ENCODE measurements at places on chromosomes 5 and 9.

- peak; percentile 96 for DNase-seq
Observed at GRCh38 chr5:18393565-18394442, 759.5 kb downstream of the TAF11L14 start.

DNA sequence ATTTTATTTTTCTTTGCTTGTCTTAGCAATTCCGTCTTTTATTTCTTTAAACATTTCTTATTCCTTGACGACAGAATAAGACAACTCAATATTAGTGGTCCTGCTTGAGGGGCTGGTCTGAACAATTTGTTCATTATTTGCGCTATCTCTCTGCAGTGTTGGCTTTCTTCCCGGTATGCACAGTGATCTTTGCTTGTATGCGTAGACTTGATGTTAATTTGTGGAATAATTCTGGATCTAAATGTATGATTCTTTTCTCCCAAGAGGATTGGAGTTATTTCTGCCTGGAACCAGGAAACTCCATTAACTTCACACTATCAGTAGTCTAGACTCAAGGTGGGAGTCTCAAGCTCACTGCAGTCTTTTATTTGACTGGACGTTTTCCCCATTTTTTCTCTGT is 80.4 kb downstream of the KDM4C start:
- DNase-seq, result no peak

- DNase-seq, result no peak
Observed at GRCh38 chr5:176776916-176777315, 33.4 kb upstream of the UNC5A start.

- no peak for DNase-seq
Observed at GRCh38 chr5:1463326-1464095, 18.3 kb upstream of the SLC6A3 start.

- no peak for DNase-seq
Observed at GRCh38 chr9:89896806-89897340, 292.1 kb downstream of the GADD45G start.

GRCh38 chr9:16043756-16044578 is 491.1 kb downstream of the CCDC171 start:
- no peak for DNase-seq

DNA sequence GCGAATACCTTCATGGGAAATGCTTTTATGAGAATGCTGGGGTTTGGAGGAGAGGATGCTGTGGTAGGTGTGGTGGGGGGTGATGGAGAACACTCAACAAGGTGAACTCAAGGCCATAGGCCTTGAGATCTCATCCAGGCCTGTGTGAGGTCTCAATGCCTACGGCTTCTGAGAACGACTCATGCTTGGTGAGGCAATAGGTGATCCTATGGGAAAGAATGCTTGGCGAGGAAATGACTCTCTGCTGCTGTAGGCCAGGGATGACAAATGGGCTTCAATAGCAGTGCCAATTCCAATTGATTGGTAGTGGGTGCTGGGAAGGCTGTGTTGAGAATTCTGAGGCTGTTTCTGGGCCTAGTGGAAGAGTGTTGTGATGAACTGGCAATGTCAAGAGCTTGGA is 280.2 kb upstream of the CLINT1 start:
- DNase-seq, result no peak

DNA sequence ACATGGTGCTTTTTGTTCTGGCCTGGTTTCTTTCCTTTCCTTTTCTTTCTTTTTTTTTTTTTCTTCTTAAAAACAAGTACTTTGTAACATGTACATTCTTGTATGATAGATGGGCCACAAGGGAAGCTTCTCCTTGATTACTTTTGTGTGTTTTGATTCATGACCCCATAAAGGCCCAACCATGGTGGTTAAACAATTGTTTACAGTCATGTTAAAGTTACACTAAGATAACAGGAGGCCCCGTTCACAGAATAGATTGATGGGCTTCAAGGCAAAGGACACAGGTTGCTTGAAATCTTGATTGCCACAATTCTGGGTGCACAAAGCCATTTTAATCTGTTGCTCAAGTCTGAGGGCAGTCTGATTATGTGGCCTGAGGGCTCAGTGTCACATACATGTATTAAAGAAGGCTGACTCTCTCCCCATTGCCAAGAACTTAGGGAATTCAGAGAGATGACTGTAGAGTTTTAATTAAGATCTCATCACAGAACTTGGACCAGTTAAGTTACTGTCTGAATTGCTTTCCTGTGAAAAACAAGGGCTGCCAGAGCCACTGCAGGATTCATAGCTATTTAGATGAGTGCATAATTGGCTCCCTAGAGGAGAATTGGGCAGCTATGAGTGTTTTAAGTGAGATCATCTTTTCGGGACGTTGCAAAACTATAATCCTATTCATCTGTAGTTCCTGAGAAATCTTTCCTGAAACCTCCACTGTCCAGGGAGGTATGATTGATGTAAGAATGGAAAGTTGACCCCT is 163.4 kb downstream of the TLE4 start:
- no peak for DNase-seq

GRCh38 chr9:93064392-93065134 is 6.1 kb downstream of the SUSD3 start:
- no peak for DNase-seq

- DNase-seq, result peak; percentile 96
Observed at GRCh38 chr5:96433066-96433447, at the start of gene PCSK1. Gene PCSK1 (minus strand): TSS chr5:96433248. CDS start chr5:96433042, 206 bp downstream.

DNA sequence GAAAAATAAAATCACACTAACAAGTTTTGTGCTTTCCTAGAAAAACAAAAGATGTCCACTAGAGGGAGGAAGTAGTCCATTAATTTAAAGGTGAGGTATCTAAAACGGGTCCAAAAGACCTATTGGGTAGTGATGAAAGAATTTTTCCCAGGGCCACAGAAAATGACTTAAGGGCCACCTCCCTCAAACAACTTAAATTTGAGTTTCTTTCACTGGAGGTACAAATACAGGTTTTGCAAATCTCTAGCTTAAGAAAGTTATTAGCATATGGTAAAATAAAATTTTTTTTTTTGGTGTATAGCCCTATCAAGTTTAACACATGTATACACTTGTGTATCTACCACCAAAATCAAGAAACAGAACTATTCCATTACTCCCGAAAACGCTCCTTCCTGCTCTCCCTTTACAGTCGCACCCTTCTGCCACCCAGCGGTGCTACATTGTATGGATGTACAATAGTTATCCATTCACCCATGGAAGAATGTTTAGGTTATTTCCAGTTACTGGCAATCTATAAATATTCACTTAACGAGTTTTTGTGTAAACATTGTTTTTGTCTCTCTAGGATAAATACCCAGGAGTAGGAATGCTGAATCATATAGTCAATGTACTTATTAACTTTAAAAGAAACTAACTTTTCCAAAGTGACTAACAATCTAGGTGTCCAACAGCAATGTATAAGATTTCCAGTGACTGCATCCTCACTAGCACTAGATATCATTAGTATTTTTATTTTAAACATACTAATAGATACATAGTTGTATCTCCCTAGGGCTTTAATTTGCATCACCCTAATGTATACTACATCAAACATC is 21.9 kb downstream of the DEPDC1B start:
- DNase-seq, result peak; percentile 69

DNA sequence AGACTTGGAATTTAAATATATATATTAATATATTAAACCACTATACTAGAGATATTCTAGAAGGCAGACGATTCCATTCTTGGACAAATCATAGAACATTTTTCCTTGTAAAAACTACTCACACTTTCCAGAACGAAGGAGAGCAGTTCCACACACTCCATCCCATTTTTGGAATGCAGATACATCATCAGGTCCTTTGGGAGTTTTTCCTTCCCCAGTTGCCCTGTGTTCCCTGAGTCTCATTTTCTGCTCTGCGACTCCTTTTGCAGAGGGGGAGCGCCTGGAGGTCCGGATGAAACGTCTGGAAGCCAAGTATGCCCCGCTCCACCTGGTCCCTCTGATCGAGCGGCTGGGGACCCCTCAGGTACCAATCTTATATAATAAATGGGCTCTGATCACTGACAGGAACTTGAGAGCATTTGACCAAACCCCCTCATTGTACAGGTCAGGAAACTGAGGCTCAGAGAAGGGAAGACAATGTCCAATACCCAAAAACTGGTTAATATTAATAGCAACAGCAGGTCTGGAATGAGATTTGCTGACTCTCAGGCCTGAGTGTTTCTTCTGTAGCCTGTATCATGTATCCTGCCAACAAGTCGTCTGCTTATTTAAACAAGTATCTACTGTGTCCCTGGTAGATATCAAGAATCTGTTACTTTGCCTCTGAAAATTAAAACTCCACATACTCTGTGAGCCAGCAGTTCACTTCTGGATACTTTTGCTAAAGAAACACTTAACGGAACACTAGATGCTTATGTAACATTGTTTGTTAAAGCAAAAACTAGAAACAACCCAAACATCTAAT is 76.8 kb upstream of the NIPAL4 start:
- no peak for DNase-seq

GRCh38 chr9:37381094-37381741 is 41.3 kb upstream of the GRHPR start:
- peak; percentile 56 for DNase-seq

GRCh38 chr5:100901821-100902341 is 1.2 kb downstream of the ST8SIA4 start:
- DNase-seq, result peak; percentile 26

DNA sequence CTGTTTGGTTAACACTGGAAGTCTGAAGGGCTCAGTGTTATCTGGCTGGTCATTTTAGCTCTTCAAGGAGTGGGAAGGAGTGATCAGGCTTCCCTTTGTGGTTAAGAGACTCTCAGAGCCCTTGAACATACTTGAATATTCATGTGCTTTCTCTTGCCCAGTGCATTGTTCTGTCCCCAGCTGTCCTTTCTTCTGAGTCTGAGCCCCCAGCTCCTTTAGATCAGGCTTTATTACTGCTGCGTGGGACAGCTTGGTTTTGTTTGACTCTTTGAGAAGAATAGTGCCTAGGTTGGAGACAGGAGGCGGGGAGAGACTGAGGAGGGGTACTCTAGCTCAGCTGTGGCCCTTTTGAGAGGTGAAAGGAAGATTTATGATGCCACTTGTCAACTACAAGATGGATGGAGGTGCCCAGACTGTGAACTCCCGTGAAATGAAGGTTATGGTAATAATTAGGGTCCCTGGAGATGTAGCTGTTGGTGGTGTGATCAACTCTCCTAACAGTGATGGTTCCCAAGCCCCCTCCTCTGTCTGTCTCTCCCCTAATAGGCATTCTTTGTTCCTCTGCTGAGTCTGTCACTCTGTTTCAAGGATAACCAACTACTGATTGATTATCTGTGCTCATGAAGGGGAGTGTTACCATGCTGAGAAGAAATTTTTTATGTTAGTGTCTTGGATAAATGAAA is 83.1 kb upstream of the GLRA1 start:
- DNase-seq, result peak; percentile 44

GRCh38 chr5:180209137-180209581 is at the start of gene RASGEF1C:
Gene RASGEF1C (minus strand): TSS chr5:180209211. CDS start chr5:180138052, 71,159 bp downstream.
- DNase-seq, result peak; percentile 86

GRCh38 chr5:175810457-175810856 is 60.9 kb upstream of the CPLX2 start:
- no peak for DNase-seq

GRCh38 chr9:137031904-137032640 is at the start of gene FUT7:
Gene FUT7 (minus strand): TSS chr9:137032088. CDS start chr9:137031991, 97 bp downstream.
- no peak for DNase-seq

DNA sequence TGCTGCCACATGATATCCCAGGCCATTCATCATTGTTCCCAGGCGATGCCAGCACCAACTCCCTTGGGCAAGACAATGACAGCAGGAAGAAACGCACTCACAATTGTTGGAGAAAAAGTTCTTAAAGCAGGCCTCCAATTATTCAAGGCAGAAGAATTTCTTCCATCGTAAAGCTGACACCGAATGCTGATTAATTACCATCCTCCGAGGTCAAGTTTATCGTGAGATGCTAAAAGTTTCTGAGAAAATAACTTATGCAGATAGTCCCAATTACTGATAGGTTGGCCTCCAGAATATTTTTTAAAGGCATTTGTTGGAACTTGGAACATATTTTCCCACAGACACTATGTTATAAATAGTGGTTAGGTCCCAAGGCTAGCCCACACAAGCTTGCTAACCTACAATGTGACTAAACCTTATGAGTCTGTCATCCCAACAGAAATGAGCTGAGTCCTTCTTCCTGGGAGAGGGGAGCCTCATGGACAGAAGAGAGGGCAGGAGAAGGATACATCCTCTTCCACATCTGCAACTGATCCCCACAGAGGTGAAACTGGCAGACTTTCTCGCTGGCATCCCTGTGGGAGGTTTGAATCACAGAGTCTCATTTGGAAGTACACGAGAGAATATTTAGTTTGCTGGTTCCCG is 202.4 kb upstream of the TBC1D2 start:
- DNase-seq, result no peak

DNA sequence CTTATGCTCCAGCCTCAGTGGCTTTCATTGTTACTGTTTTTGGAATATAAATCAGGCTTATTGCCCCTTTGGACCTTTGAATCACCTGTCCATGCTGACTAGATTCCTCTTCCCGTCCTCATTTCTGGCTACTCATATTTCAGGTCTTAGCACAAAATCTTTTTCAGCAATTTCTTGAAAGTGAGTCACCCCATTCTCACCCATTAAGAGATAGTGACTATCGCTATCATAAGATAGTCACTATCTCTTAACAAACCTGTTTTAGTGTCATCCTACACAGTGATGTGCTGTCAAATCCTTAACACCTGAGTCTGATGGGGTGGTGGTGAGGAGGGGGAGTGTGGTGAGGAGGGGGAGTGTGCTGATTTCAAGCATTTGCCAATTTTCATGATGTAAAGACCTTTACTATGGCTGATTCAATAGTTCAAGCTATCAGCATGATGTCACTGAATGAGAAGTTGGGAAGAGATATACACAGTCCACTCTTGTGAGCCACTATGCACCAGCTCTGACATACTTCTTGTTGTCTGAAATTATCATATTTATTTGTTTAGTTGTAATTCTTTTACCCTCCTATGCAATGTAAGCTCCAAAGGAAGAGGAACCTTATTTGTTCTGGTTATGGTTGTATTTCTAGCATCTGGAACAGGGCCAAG is 95.3 kb downstream of the GRIA1 start:
- no peak for DNase-seq

DNA sequence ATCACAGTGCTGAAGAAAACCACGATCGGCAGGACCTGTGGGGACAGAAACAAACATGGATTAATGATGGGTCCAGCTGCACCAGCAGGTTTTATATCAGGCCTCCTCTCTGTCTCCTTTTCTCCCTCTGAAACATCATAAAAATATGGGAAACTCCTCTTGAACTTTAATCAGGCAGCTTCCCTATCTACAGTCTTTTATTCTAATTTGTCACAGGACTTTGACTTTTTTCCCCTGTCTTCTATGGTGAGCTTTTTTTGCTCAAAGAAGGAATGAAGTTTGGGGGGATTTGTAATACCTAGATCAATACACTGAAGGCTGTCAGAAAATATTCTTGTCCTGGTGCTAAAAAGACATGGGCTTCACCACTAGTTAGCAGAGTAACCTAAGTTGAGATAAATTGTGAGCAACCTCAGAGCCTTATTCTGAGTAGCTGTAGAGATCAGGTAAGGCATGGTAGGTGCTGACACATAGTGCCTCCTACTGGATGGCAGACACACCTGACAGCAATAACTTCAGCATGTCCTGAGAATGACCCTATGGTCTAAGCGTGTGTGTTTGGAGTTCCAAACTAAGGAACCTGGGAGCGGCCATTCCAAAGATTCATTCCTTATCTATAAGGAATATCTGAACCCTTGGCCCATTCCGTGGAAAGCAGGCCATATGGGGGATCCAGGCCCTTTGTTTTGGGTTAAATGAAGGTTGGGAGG is 46.2 kb downstream of the SLC28A3 start:
- DNase-seq, result peak; percentile 19

Measured in NCI-H69 (cell line).